NCI-H2171 (cell line): ENCODE measurements at places on chromosomes 7 and 10.

GRCh38 chr7:152624228-152624627 lies 51.7 kb downstream of the XRCC2 start:
- no peak for DNase-seq

DNA sequence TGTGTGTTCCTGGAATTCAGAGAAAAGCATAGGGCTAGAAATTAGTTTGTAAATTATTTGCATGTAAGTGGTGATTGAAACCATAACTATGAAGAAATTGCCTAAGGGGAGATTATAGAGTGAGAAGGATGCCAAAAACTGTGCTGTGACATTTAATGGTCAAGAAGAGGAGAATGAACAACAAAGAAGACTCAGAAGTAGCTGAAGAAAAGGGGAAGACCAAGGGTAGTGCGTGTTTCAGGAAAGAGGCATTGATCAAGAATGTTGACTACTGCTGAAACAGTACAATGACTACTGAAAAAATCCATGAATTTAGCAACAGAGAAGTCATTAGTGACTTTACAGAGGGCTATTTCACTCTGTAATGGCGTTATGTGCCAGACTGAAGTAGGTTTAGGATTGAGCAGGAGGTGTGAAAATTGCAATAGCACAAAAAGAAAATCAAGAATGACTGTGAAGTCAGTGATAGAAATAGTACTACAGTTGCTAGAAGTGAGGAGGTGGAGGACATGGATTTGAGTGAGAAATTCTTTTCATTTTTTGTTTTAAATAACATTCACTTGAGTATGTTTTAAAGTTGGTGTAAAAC lies 28.9 kb upstream of the SAMD9L start:
- DNase-seq: no peak

GRCh38 chr10:16716051-16716450 lies 101.2 kb downstream of the RSU1 start:
- DNase-seq: no peak

DNA sequence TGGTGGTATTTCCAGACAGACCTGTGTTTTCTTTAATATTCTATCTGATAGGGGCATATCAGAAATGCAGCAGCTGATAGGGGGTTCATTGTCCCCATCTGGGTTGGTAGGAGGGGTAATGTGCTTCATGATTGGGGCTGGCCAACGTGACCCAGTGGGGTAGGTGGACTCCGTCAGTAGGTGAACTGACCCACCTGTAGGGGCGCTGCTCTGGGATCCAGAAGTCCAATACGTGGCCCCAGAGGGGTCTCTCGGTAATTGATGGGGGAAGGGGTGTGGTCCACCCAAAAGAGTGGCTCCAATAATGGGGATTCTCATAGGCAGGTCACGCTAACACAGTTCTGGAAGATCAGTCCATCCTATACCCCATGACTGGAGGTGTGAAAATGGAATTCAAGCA lies 112.0 kb downstream of the PRLHR start:
- no peak for DNase-seq

DNA sequence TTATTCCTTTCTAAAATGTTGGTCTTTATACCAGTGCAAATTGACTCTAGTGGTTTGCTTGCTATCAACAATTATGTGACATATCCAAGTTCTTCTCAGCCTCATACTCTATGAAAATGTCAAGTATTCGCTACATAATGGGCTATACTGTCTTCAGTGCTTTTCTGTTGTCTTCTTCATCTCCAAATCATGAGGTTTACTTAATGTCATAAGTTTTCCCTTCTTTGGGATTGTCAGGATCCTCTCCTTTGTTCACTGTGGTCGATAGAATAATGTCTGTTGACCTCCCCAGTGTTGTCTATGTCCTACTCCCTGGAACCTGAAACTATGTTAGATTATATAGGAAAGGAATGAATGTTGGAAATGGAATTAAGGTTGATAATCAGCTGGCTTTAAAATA lies 16.4 kb upstream of the RALA start:
- DNase-seq: no peak
